Vagina (tissue), 2 donors: ENCODE measurements at places on chromosomes 16 and 17.
A peak's percentile ranks its signal among the peaks of the same experiment; 100 is the strongest.

GRCh38 chr16:11742093-11742535 is 543 bp downstream of the TXNDC11 start:
- DNase-seq = no peak

DNA sequence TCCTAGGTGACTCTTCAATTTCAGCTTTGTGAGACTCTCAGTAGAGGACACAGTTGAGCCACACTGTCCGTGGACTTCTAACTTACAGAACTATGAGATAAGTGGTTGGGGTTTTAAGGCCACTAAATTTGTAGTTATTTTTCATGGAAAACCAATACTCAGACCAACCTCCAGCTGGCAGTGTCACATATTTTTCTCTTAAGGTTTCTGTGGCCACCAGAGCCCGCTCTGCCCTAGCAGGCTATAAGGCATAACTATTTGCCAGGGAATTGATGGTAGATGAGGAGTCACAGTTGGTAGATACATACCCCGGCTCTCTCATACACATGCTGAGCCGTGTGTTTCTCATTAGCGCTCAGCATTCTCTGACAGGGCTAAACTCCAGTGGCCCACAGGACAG is 336.8 kb upstream of the MON1B start:
- DNase-seq = no peak

DNA sequence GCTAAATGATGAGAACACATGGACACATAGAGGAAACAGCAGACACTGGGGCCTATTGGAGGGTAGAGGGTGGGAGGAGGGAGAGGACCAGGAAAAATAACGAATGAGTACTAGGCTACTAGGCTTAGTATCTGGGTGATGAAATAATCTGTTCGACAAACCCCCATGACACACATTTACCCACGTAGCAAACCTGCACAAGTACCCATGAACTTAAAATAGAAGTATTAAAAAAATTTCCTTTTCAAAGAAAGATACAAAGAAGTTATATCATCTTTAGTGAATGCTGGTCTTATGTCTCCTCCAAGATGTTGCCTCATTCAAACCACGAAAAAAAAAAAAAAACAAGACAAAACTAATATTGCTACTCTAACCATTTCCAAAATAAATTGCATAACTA is 31.7 kb downstream of the MBTD1 start:
- DNase-seq = no peak

GRCh38 chr17:11485336-11486100 is 112.8 kb upstream of the DNAH9 start:
- DNase-seq = no peak

DNA sequence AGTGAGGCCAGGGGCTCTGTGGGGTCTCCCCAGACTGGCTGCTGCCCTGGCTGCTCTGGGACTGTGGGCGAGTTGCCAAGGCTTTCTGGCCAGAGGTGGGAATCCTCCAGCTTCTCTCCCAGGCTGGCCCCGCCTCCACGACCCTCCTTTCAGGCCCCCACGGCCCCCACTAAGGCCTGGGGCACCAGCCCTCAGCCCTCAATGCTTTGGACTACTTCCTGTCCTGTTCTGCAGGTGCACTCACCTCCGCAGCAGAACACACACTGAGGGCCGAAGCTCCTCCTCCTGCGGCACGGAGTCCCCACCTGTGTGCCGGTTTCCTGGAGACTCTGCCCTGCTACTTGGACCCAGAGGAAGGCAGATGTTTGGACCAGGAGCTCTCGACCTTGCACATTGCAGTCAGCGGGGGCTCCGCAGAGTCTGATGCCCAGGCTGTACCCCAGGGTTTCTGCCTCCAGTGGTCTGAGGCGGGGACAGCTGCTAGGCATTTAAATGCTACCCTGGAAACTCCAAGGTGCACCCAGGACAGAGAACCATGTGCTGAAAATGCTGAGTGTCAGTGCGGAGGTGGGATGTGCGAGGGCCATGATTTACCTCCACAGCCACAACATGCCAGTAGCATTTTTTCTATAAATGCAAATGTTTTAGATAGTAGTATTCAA is 223.8 kb downstream of the IRF8 start:
- no peak for DNase-seq

GRCh38 chr17:5610956-5611355 is 26.6 kb upstream of the NLRP1 start:
- no peak for DNase-seq

- DNase-seq = no peak
These were observed 863 bp downstream of the LIMD2 start for GRCh38 chr17:63698886-63699637.

- no peak for DNase-seq
These were observed 3.3 kb downstream of the GALNS start for GRCh38 chr16:88853325-88853941.

- no peak for DNase-seq
These were observed 44.8 kb downstream of the ERN1 start for GRCh38 chr17:64084940-64085649.

GRCh38 chr17:31541559-31541958 is 150.1 kb downstream of the RAB11FIP4 start:
- no peak for DNase-seq

GRCh38 chr16:59459806-59460205 is 725.7 kb upstream of the GOT2 start:
- DNase-seq = no peak

- DNase-seq = no peak
These were observed 5.9 kb downstream of the TMEM98 start for GRCh38 chr17:32933881-32934280.

GRCh38 chr16:5003828-5004227 is 29.9 kb downstream of the NAGPA start:
- no peak for DNase-seq

GRCh38 chr16:27792486-27793248 is 242.7 kb downstream of the KATNIP start:
- DNase-seq = no peak

- no peak for DNase-seq
These were observed 4.1 kb upstream of the CDH15 start for GRCh38 chr16:89167425-89167941.

GRCh38 chr17:77371888-77372443 is 231.2 kb downstream of the SEC14L1 start:
- DNase-seq = no peak

GRCh38 chr16:88023786-88024185 is 72.6 kb downstream of the BANP start:
- no peak for DNase-seq

- DNase-seq = no peak
These were observed 13.6 kb upstream of the TERF2 start for GRCh38 chr16:69399361-69399760.

GRCh38 chr17:37488009-37488604 is 1.6 kb upstream of the DUSP14 start:
- DNase-seq = no peak

- no peak for DNase-seq
These were observed 310.7 kb upstream of the ASIC2 start for GRCh38 chr17:33603789-33604188.

GRCh38 chr16:17232487-17232886 is 238.3 kb downstream of the XYLT1 start:
- no peak for DNase-seq

GRCh38 chr17:48671697-48672171 is 45.6 kb upstream of the HOXB9 start:
- DNase-seq = no peak

GRCh38 chr16:28575446-28576109 is 21.3 kb downstream of the SULT1A2 start:
- DNase-seq = no peak

DNA sequence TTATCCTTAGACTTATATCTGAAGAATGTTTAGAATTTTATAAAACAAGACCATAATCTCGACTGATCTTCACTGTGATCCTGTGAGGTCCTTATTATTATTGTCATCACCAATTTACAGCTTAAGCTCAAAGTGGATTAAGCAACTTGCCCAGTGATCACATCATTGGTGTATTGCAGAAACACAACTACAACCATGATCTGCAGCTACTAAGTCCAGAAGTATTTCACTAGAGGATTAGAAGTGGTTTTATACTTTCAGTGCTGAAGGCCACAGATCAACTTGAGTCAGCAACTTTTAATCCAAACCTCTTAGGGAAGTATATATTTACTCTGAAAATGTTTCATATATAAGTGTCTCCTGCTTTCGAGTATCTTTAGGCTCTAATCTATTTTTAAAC is 624.3 kb upstream of the SOX9 start:
- DNase-seq = no peak

DNA sequence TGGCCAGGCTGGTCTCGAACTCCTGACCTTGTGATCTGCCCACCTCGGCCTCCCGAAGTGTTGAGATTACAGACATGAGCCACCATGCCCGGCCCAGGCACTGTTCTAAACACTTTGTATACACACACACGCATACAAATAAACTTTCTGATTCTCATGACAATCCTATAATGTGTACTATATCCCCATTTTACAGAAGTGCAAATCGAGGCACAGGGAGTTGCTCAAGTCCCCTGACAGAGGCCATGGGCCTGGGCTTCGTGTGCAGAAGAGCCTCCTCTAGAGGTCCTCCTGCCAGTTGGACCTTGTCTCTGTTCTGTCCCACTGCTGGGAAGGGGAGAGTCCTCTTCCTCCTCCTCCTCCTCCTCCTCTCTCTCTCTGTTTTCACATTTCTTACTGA is 9.9 kb upstream of the GPRC5B start:
- DNase-seq = no peak

DNA sequence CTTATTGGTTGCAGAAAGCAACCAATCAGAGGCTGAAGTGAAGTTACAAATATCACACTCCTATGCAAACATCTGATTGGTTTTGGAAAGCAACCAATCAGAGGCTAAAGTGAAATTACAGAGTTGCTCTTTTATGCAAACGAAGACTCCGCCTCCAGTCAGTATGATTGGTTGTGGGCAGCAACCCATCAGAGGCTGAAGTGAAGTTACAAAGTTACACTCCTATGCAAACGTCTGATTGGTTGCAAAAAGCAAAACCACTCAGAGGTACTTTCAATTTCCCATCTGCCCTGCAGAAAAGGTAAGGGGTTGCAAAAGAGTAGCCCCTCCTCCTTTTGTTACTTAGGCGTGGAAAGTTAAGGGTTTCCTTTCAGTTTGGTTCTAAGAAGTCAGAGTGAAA is 697.3 kb downstream of the MAF start:
- DNase-seq = peak; percentile 2

DNA sequence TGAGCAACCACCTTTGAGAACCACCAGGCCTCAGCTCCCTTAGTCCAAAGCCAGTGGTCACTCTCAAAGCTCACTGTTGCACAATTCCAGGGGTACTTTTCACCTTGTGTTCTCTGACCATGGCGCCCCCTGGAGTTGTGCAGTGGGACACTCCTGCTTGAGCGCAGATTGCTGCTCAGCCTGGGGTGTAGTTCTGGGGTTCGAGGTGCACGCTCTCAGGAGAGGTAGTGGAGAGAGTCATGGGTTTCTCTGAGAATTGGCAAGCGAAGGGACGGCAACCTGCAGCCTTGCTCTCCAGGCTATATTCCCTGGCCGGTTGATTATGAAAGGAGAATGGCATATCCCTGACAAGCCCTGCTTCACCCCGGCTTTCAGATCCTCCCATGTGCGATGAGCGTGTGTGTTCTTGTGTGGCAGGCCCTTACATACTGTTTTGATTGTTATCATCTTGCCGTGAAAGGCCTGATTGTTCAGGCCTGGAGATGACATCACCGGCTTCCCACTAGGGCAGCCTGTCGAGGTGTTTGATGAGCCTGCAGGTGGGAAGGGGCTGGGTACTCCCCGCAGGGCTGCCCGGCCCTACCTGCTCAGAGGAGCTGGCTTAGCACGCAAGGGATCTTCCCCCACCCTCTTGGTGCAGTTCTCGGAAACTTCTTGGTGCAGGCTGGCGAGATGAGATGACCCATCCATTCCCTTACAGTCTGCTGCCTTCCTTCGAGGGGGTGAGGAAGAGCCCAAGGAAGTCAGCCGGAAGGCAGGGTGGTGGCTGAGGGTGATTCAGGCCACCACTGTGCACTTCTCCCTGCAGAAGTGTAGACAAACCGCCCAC is 431.2 kb downstream of the SLC39A11 start:
- DNase-seq = no peak

- no peak for DNase-seq
These were observed 282.4 kb downstream of the ABCC12 start for GRCh38 chr16:47873434-47873833.

DNA sequence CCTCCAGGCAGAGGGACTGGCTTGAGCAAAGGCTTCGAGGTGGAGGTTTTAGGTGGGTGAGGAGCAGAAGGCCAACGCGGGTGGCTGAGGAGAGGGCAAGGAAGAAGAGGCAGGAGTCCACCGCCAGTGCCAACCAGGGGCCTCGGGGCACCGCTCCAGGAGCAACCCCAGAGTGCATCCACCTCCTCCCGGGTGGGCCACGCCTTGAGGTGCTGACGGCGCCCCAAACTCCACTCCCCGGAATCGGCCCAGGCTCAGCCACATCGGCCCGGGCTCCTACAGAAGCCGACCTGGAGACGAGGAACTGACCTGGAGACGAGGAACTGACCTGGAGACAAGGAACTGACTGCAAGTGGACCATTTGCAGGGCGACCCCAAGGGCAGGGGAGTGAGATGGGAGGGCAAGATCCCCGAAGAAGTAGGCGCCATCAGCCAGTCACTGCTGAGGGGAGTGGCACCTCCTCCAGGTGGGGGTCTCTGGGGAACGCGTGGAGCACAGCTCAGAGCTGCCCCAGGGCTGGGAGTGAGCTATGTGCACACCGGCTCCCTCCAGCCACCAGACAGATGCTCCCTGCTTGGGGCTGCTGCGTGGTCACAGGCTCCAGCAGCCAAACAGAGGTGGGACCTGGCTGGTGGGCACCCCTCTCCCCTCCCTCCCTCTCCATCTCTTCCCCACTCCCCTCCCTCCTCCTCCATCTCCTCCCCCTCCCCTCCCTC is 29.2 kb upstream of the CBFA2T3 start:
- DNase-seq = no peak

DNA sequence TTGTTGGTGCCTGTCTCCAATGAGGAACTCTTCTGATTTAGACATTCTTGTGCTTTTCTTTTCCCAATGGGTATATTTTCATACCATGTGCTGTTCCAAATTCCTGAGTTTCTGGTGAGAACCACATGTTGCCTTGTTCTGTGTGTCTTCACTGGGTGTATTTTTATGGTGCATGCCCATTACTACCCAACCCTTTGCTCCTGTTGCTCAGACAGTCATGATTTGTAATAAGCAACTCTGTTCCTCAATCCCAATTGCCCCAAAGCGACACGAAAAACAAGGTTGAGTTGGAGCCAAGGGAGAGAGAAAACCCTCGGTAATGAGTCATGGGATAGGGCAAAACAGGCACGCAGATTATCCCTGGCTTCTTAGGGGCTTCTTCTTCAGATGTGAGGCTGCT is 101.8 kb downstream of the ABCA8 start:
- DNase-seq = no peak

DNA sequence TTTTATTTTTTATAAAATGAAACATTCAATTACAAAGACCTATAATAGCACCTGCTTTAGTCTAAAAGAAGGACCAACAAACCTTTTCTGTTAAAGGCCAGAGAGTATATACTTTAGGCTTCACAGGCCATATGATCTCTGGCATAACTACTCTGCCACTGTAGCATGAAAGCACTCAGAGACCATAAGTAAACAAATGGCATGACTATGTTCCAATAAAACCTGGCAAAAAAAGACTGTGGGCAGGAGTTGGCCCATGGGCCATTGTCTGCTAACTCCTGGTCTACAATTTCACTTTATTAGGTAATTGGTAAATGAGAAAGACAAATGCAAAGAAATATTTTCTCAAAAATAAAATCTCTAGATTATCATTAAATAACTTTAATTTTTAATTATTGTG is 14.9 kb downstream of the CEP112 start:
- no peak for DNase-seq

GRCh38 chr17:6572972-6573370 is 16.6 kb upstream of the PITPNM3 start:
- no peak for DNase-seq

- DNase-seq = no peak
These were observed 470.6 kb upstream of the CDH5 start for GRCh38 chr16:65895906-65896305.
